ENCODE measurements at places on chromosomes 2 and 18.

DNA sequence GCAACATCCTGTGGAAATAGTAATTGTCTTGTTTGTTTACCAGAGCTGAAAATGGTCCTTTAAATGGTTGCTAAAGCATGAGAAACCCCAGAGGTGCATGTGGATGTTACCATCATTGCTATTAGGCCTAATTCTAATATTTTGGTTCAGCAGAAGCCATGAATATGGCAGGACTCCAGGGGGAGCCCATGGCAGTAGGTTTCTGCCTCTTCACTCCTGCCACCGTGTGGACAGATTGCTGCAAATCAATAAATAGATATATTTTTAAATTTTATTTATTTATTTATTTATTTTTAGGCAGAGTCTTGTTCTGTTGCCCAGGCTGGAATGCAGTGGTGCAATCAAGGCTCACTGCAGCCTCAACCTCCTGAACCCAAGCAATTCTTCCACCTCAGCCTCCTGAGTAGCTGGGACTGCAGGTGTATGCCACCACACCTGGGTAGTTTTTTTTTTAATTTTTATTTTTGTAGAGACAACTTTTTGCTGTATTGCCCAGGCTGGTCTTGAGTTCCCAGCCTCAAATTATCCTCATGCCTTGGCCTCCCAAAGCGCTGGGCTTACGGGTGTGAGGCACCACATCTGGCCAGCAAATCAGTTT is 54.9 kb upstream of the CAPN13 start:
- peak; percentile 30 for DNase-seq

DNA sequence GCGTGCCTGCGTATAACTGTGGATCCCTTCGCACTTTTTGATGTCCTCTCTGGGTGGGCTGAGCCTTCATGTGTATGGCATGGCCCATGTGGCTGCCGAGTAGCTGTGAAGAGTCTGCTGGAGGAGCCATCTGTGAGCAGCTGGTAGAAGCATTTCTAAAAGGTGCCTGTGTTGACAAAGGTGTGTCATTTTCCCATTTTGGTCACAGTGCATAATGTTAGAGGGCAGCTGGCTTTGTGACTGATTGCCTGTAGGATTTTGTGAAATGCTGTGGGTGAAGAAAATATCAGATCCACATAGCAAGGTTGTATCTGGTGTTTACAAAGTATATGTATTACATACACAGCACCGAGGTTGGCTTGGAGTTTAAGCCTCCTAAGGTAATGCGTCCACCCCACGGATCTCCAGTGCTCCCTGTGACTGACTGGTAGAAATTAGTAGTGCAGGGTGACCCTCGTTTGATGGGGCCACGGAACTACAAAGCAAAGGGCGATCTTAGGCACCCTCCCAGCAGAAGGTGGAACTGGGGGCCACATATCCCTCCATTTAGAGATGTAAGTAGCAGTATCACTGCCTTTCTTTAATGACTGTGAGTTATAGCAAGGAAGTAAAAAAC is 16.5 kb downstream of the GATA6 start:
- no peak for DNase-seq

- no peak for DNase-seq
Measured at GRCh38 chr18:9661564-9661963, 46.5 kb upstream of the RAB31 start.

- DNase-seq = no peak
Measured at GRCh38 chr18:45019469-45019868, 338.8 kb downstream of the SETBP1 start.

- DNase-seq = no peak
Measured at GRCh38 chr2:207417301-207417718, 112.5 kb upstream of the CREB1 start.

- DNase-seq = no peak
Measured at GRCh38 chr2:226307487-226308322, 491.9 kb downstream of the IRS1 start.

GRCh38 chr2:217725409-217725808 is 277.4 kb downstream of the TNS1 start:
- DNase-seq = no peak

- no peak for DNase-seq
Measured at GRCh38 chr18:50281972-50282520, 723 bp upstream of the MBD1 start.

DNA sequence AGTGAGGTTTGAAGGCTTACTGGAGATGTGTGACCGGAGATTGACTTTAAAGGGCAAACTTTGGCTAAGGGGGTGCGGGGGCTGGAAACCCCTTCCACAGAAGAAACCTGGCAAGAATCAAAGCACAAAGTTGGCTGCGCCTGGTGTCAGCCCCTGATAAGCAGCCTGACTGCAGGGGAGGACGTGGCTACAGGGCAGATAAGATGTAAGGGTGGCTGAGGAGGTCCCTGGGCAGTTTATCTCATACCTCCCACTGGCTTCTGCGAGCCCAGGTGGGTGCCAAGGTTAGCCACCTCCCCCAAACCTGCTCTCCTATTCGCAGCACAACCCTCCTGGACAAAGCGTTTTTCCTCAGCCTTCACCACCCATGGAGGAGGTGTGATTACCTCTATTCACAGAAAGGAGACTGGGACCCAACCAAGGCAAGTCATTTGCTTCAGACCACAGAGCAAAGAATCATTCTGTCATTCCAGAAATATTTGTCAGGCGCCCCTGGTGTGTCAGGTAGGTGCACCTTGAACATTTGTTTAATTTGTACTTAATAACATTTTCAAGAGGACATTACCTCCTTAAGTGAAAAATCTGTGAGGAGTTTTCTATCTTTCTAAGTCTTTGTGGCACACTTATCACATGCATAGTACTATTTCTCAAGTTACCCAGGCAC is 73.1 kb upstream of the IL1R1 start:
- DNase-seq = no peak

DNA sequence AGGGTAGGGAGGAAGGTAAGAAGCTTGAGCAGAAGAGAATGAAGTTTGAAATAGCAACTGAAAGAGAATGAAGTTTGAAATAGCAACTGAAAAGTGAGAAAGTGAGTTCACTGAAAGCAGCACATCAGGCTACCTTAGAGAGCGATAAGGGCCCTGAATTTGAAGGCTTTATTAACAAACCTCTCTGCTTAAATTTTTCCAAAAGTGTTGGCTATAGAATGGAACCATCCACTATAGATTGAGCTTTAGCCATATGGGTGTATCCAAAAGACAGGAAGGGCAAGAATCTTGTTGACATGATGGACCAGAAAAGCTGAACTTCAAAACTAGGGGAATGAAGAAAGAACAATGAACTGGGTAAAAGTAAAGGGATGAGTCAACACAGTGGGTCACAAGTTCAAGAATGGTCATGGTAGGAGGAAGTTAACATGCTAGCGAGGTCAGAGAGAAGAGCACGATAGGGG is 122.5 kb downstream of the ASXL3 start:
- no peak for DNase-seq

DNA sequence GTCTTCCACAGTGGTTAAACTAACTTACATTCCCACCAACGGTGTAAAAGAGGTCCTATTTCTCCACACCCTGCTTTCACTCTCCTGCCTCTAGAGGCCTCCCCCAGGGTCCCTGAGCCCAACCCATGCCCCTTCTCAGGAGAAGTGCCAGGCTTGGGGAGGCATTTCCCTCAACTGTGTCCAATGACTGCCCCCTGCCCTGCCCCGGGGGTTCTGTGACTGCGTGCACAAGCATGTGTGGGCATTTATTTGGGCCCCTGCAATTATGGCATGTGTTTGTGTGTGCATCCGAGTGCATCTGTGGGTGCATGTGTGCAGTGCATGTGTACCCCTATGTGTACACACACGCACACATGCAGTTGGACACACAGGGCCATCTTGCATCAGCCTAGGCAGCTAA is 57.3 kb downstream of the INHBB start:
- no peak for DNase-seq

GRCh38 chr2:172680436-172681068 is 55.1 kb upstream of the RAPGEF4 start:
- DNase-seq = no peak

Data from stimulated activated CD4-positive, alpha-beta T cell treated with anti-CD3 and anti-CD28 coated beads, Interleukin-4, amount 100 ng/mL, for 24 hours (primary cell).